ENCODE measurements at places on chromosomes 4 and X.

DNA sequence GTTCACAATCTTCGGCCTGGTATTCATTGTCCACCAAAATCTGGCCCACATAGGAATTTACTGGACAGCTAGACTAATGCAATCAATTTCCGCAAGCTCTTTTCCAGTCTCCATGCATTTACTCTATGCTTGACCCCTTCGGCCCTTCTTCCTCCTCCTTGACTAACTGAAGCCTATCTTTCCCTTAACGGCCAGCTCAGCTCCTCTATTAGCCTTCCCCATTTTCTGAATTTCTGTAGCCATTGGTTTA is 1.2 kb upstream of the PHKA2 start:
- DNase-seq = no peak

DNA sequence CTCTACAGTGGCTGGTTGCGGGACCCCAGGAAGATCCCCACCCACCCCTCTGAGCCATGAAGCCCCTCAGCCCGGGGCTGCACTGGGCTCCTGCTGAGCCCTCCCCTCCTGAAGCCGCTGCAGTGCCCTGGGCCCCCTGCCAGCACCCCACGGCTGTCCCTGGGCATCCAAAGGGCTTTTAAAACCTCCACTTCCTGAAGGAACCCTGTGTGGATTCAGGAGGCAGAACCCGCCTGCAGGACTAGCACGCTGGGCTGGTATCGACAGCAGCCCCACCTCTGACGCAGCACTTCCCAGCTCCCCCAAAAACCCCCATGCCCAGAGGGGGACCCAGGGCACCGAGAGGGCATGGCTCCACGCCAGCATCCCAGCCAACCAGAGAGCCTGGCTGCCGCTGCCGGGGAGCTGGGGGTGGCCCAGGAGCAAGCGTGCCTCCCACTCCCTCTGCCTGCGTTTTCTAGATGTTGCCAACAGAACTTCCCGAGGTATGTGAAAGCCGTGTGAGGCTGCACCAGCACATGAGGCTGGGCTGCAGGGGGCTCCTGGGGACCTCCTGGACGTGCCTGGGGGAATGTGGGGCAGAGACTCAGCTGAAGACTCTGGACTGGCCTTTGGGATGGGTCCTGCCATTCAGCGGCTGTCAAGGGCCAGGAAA is 6.3 kb downstream of the MXD4 start:
- DNase-seq = peak; percentile 38

- peak; percentile 77 for DNase-seq
Measured at GRCh38 chr4:41887821-41888686, 47.2 kb upstream of the TMEM33 start.

- DNase-seq = no peak
Measured at GRCh38 chr4:185920691-185921260, 108.8 kb upstream of the SORBS2 start.

DNA sequence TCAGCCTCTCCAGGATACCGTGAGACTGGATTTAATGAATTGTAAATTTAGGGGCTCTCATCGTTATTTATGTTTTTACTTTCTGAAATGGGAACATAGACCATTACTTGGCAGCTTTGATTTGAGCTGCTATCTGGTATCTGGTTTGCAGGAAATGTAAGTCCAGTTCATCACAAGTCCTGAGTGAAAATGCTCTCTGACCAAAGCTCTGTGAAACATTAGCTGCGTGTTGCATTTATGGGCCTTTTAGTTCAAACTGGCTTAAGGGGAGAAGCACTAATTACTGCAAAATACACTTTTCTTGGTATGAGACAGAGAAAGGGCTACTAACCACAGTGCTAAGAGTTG is 420 bp downstream of the CC2D2A start:
- no peak for DNase-seq

- peak; percentile 29 for DNase-seq
Measured at GRCh38 chr4:146450524-146450923, 71.2 kb downstream of the SLC10A7 start.
